Amygdala (tissue), 56 donors: ENCODE measurements at places on chromosomes 5 and 9.

GRCh38 chr9:108599571-108599970, 256.2 kb downstream of the ACTL7B start:
- no peak for DNase-seq

DNA sequence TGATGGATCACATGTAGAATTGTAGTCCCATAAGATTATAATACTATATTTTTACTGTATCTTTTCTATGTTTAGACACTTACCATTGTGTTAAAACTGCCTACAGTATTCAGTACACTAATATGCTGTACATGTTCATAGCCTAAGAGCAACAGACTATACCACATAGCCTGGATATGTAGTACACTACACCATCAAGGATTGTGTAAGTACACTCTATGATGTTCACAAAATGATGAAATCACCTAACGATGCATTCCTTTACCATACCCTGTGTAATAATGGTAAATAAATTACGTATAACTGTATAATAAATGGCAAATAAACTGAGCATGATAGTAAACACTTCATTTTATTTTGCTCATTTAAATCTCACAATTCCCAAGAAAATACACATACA, 60.3 kb downstream of the RICTOR start:
- no peak for DNase-seq

GRCh38 chr5:109041317-109041716, 293.6 kb downstream of the FER start:
- DNase-seq, result no peak

- no peak for DNase-seq
Measured at GRCh38 chr9:126399251-126399650, 72.6 kb downstream of the MVB12B start.

GRCh38 chr5:14342306-14342705, 199.2 kb downstream of the TRIO start:
- no peak for DNase-seq

- no peak for DNase-seq
Measured at GRCh38 chr5:120848883-120849282, 384.8 kb downstream of the PRR16 start.

DNA sequence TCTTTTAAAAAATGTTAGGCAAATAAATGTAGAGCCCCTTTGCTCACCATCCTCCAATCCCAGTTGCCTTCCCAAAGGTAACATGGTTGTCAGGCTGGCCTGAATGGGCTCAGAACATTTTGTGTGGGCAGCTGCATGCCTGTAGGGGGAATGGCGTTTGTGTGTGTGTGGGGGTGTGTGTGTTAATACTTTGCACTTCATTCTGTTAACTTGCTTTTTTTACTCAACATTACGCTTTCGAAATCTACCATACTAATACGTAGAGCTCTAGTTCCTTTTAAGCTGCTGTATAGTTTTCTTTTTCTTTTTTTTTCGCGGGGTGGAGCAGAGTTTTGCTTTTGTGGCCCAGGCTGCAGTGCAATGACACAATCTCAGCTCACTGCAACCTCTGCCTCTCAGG, 14.0 kb downstream of the MYOZ3 start:
- DNase-seq, result no peak

DNA sequence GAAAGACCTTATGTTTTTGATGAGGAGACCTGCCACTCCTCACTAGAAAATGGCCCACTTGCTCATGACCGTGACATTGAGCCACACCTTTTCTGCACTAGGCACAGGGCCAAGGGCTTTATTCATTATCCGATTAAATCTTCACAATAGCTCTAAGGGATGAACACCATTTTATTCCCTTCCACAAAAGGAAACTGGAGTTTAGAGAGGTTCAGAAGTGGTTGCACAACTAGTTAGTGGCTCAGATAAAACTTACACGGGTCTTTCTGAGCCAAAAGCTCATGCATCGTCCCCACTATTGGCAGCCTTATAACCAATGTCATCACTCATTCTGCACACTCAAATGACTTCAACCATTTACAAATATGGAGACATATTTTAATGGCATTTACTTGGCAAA, 39.4 kb downstream of the SUSD1 start:
- no peak for DNase-seq

- peak; percentile 26 for DNase-seq
Measured at GRCh38 chr5:135488727-135489465, 36.7 kb upstream of the TIFAB start.

DNA sequence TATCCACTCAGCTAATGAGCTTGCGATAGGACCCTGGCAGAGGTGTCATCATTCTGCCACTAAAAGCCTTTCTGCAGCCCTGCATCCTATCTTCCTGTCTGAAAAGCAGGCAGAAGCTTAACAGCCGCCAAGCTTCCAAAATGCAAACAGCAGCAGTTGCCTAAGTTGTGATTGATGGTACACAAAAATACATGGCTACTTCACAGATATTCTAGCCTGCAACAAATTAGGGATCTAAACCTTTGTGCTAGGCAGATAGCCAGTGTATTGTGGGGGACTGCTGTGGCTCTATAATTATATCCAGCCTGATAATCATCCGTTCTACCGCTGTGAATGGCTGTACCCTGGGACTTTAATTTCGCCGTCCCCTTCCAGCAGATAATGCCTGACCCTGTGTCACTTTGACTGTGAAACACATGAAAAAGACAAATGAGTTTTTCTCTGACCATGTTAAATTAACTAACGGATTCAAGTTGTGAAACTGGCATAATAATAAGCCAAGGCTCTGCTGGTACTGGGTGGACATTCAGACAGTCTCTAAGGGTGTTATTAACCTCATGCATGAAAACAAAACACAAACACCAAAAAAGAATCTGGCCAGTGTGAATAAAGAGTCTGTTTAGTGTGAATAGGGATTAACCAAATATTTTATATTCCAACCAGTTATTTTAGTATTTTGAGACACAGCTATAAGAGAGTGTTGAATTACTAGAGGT, 45.9 kb downstream of the SEMA6A start:
- no peak for DNase-seq

DNA sequence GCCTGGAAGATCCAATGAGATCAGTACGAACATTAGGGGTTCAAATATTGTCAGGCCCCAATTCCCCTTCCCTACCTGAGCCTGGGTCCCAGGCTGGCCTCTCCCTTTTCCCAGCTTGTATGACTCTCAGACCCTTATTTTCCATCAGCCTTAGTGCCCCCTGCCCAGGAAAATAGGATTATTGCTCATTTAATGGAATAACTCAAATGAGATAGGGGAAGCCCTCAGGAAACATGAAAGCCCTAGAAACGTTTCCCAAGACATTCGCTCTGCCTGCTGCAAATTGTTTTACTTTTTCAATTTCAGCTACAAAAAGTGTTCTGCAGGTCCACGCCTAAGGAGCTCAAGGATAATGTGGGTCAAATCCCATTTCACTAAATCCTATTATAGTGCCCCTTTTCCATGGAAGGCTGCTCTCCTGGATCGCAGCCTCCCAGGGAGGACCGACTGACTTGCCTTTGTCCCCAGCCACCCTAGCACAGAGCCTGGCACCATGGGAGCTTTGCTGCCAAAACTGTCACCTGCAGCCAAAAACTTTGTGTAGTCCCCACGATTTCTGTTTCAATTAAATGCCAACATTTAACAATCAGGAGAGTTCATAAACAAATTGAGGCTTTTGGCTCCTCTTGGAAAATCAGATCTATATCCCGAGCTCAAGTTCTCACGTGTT, 46.9 kb downstream of the THOC3 start:
- no peak for DNase-seq

DNA sequence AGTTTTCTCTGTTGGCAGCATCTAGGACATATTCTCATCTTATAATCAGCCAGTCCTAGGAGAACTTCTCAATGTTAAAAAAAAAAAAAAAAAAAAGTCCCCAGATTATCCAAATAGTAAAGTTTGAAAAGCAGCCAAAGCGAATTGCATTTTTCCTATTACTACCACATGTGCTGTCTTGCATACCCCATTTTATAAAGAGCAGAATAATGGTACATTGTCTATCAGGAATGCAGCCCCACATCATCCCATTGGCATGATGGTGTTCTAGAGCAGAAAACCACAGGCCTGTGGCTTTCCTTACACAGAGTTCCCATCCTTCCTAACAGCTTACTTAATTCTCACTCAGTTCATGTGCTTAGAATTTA, 381.6 kb downstream of the TMEM38B start:
- DNase-seq, result no peak

- no peak for DNase-seq
Measured at GRCh38 chr9:127166651-127167524, 44.5 kb upstream of the ANGPTL2 start.

DNA sequence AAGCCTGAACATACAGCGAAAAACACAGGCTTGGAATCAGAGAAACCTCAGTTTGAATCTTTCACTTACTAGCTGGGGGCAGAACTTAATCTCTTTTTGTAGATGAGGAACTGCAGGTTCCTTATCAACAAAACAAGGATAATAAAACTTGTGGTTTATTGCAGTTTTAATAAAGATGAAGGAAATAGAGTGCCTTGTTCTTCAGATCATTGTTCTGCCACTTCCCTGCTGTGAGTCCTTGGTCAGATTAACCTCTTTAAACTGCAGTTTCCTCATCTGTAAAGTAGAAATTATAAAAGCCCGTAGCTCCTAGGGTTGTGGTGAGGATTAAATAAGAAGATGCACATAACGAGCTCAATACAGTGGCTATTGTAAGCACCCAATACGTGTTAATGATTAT, 57.4 kb downstream of the FEM1C start:
- no peak for DNase-seq

DNA sequence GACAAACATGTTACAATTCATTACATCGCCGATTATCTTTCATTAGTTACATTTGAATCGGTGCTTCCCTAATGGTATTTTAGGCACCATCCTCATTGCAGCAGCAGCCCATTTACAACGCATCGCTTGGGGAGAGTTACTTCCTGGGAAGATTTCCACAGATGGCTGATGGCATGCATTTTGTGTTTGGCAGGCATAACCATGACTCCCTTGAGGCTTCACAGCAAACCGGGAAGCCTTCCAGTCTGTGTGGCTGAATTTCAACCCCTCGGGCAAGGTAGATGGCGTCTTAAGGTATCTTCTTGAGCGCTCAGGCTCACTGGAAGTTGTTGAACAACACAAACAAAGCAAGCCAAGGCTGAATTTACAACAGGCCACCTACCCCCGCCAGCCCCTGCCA, 1.6 kb upstream of the DNAH5 start:
- no peak for DNase-seq

DNA sequence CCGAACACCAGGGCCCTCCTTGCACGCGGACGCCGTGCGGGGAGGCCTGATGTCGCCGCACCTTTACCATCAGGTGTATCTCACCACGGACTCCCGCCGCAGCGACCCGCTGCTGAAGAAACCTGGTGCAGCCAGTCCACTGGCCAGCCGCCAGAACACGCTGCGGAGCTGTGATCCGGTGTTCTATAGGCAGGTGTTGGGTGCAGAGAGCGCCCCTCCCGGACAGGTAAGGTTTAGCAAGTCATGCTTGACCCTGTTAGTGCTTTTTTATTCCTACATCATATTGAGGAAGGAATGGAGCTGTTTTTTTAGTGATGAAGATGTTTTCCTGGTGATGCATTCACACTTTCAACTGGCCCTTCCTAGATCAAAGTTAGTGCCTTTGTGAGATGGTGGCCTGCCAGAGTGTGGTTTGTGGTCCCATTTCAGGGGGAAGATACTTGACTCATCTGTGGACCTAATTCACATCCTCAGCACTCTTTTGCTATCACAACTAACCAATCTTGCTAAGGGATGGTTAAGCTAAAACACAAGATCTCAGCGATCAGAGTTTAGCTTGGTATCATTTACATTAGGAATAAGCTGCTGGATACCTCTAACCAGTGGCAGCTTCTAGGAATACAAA, 2.7 kb downstream of the PCDHGC3 start:
- DNase-seq, result no peak

DNA sequence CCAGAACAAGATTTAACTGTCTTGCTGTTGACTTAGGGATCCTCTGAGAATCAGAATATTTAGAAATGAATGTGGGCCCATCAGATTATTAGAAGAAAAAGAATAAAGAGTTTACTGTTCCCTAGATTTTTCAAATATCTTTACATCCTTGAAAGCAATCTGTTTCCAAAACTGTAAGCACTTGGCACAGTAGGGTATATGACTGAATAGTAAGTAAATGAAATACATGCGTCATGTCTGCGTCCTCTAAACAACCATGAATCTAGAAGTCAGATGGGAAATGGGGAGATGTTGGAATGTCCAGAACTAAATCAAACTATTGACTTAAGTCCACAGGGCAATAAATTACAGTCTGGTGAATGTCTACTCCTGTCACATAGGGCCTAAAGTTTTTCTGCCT, 26.1 kb downstream of the TTC23L start:
- DNase-seq, result no peak

GRCh38 chr9:92550765-92551164, 15.0 kb upstream of the ECM2 start:
- no peak for DNase-seq

GRCh38 chr9:89071591-89071990, 80.3 kb downstream of the S1PR3 start:
- DNase-seq, result no peak
